Purkinje cell (primary cell): ENCODE measurements at places on chromosomes 6 and 20. TPM values are rescaled to one million over a fixed set of nuclear protein-coding genes. Genes with fewer than 3 reads are reported as not detected.

Gene COMMD7
- polyA plus RNA-seq, result 31.0 and 32.3 TPM in 2 replicates

Gene SLC52A3
- not detected in 2 replicates for polyA plus RNA-seq

Gene DAAM2
- 0.80 TPM in 1 of 2 replicates, not detected in the other for polyA plus RNA-seq

Gene ATRN
- 12.4 and 14.0 TPM in 2 replicates for polyA plus RNA-seq

Gene AVP
- not detected in 2 replicates for polyA plus RNA-seq

Gene TXNDC5
- 19.2 and 33.5 TPM in 2 replicates for polyA plus RNA-seq

Gene ZNF391
- 1.9 and 2.1 TPM in 2 replicates for polyA plus RNA-seq

Gene MTRF1L
- 9.2 and 17.7 TPM in 2 replicates for polyA plus RNA-seq
